ENCODE measurements at places on chromosomes 2 and 18.
A peak's percentile ranks its signal among the peaks of the same experiment; 100 is the strongest.

- no peak for DNase-seq
Observed at GRCh38 chr2:156046900-156047299, 285.6 kb downstream of the NR4A2 start.

GRCh38 chr2:192775011-192775410, 580.3 kb upstream of the TMEFF2 start:
- no peak for DNase-seq

GRCh38 chr2:20612925-20613916, 37.7 kb downstream of the HS1BP3 start:
- DNase-seq, result no peak

GRCh38 chr2:57758686-57759085, 287.9 kb upstream of the VRK2 start:
- DNase-seq, result no peak

DNA sequence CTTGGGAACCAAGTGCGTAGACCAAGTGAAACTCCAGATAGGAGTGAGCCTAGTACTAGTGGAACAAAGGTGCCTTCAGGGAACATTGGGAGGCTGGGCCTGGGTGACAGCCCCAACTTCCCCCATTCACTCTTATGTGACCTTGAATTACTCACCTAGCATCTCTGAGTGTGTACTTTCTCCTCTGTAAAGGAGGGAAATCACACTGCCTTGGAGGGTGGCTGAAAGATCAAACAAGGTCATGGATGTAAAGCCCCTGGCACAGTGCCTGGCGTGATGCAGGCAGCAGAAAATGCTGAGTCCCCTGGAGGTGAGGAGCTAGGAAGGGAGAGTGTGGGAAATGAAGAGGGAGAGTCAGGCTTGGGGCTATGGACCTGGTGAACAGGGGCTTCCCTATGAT, 45.9 kb downstream of the MARCO start:
- no peak for DNase-seq

GRCh38 chr2:50895041-50895440, 136.9 kb downstream of the NRXN1 start:
- no peak for DNase-seq

DNA sequence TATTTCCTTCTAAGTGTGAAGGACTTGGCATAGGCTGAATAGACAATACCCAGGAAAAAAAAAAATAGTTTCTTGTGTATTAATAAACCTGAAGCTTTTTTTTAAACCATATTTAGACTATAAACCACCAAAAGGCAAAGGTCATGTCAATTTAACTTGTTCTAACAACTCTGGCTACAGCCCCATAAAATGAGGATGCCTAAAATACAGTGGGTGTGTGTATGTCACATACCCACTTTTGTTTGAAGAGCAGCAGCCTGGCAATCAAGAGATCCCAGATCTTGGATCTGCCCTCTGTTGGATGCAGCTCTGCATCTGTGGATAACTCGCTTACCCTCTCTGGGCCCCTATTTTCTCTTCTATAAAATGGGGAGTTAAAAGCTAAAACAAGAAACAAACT, 65.4 kb downstream of the SATB2 start:
- no peak for DNase-seq

- no peak for DNase-seq
Observed at GRCh38 chr2:218908721-218909619, 28.3 kb downstream of the WNT10A start.

GRCh38 chr2:154696810-154697417, 1.6 kb upstream of the KCNJ3 start:
- DNase-seq, result no peak

- no peak for DNase-seq
Observed at GRCh38 chr2:3480352-3481010, 38.9 kb downstream of the ADI1 start.

DNA sequence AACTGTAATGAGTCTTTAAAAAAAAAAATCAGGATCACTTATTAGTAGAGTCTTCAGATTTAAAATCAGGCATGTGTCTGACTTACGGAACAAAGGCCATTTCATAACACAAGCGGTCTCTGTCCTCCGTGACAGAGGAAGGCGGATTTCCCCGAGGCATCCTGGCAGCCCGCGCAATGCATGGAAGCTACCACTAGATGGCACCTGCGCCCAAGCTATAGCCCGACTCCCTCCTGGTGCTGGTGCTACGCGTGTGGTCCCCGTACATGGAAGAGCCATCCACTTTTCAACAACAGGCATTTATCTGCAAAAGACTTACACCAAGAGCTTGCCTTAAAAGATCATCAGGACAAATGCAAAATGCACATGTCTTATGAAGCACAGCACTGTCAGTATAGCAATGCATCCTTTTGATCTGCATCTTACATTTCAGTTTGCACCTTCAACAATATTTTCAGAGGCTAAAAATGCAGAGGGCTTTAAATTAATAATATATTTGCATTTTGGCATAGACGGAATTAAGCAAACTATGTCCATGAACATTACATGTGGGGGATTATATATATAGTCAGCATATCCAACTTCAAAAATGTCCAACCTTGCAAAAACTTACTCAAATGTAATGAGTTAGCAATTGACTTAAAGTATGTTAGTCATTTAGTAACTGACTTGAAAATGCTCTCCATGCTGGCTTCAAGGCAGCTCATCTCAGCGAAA, 96.0 kb downstream of the ZNF516 start:
- DNase-seq, result no peak

DNA sequence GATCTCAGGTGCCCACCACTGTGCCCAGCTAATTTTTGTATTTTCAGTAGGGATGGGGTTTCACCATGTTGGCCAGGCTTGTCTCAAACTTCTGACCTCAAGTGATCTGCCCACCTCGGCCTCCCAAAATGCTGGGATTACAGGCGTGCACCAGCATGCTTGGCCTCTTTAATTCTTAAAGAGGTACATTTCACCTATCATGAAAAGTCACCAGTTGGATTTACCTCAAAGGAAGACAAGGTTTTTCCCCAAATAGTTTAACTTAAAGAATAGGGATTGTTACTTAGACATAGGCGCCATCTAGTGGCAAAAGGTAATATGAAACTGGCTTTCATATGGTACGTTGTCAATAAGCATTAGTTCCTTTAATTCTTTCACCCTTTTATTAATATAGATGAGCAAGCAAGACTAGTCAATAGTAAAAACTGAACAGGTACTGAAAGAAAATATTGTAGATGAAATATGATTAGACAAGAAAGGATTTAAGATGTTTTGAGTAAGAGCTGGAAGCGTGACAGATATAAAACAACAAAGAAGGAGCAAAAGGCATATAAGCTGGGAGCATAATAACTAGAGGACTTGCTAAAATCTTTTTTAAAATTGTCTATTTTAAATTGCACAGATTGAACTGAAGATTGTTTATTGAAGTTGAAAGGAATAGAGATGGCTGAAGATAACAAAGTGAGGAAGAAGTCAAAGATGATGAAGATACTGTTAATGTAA, 35.0 kb upstream of the PSMD14 start:
- no peak for DNase-seq

DNA sequence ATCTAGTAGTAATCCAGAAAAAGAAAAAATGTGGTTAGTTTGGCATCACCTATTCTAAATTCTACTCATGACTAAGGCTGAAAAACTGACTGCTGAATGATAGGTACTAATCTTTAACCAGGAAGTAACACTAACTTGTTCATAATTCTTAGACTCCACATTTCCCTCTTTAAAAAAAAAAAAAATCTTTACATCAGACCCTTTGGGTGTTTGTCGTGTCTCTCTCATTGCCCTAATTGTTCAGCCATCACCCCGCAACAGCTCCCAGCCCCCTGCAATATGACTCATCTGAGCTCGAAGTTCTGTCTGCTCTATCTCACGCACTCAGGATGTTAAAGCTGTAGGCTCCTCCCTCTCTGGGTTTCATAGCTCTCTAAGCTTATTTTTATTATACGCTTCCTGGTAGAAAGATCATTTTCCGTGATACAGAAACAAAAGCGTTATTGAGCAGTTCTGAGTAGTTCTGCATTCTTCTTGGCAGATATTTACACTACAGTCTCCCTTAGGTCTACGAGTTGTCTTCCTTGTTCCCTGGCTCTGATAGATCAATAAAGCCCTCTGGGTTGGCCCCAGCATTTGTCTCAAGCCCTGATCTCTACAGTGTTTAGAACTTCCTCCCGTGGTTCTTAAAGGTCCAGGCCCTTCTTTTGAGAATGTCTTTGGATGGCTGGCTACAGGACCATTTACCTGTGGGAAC, 95.6 kb downstream of the TNFRSF11A start:
- peak; percentile 37 for DNase-seq

DNA sequence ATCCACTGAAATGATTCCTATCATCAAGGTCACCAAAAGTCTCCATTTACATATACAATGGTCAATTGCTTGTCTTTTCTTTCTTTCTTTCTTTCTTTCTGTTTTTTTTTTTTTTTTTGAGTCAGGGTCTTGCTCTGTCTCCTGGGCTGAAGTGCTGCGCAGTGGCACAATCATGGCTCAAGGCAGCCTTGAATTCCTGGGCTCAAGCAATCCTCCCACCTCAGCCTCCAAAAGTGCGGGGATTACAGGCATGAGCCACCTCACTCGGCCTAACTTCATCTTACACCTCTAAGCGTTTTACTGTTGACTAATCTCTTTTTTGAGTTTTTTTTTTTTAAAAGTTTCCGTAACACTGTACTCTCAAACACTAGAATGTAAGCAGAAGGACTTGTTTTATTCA, 867 bp downstream of the SF3B6 start:
- DNase-seq, result no peak

DNA sequence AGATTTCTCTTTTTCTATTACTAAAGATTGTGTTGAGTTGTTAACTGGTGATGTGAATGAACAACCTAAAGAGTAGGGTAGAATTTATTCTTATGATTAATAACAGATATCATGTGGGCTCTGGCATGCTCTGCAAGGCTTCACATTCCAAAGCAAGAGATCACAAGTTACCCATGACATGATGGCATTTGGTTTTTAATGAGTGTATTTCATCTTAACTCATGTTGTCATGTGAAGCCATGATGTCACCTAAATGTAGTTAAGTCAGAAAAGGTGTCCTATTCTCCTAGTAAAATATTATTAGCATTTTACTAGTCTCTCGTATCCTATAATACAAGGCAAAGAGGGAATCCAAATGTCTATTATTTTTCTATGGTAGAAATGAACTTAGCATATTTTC, 678.0 kb downstream of the ARHGAP15 start:
- no peak for DNase-seq

- DNase-seq, result no peak
Observed at GRCh38 chr2:121329786-121330185, 44.8 kb upstream of the TFCP2L1 start.

DNA sequence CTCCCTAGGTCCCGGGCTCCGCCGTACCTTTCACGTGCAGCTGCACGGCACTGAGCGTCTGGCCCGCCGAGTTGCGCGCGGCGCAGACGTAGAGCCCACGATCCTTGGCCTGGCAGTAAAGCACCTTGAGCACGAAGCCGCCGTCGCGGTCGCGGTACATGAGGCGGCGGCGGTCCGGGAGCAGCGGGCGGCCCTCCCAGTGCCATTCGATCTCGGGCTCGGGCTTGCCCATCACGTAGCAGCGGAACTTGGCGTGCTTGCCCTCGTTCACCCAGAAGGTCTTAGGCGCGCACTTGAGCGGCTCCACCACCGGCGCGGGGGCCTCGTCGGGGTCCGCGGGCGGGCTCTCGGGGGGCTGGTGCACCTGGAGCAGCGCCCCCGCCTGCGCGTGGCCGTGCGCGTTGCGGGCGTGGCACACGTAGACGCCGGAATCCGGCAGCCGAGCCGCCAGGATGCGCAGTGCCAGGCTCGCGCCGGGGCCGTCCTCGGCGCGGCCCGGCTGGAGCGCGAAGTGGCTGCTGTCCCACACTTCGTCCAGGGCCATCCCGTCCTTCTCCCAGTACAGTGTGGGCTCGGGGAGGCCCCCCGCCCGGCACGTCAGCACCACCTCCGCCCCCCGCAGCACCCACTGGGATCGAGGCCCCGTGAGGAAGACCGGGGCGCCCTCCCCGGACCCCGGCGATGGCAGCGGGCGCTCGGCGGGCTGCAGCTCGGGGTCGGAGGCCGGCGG, 980 bp downstream of the OBSL1 start:
- DNase-seq, result no peak

DNA sequence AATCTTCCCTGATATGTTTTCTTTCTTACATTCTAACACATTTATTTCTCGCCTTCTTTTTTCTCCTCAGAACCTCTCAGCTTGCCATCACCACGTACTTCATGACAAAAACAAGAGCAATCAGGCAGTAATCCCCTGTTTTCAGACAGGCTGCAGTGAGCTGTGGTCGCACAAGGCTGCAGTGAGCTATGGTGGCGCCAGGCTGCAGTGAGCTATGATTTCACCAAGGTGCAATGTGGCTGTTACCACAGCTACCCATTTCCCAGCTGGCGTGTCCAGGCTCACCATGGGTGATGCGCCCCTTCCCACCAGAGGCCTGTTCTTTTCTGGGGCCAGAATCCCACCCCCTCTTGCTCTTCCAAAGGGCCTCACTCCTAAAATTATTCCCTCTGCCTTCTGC, 25.8 kb downstream of the TCF23 start:
- no peak for DNase-seq

GRCh38 chr2:132441051-132441450, 24.4 kb downstream of the GPR39 start:
- no peak for DNase-seq

- DNase-seq, result no peak
Observed at GRCh38 chr18:58591286-58591685, 37.6 kb downstream of the ALPK2 start.

DNA sequence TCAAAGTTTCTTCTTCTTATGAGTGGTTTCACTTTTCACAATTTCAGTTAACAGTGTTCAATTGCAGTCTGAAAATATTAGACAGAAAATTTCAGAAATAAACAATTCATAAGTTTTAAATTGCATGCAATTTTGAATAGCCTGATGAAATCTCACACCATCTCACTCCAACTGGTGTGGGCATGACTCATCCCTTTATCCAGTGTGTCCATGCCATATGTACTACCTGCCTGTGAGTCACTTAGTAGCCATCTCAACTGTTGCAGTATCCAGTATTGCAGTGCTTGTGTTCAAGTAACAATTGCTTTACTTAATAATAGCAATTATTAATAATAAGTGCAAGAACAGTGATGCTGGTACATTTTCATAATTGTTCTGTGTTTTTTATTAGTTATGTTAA, 1202.5 kb downstream of the DSC3 start:
- DNase-seq, result no peak

DNA sequence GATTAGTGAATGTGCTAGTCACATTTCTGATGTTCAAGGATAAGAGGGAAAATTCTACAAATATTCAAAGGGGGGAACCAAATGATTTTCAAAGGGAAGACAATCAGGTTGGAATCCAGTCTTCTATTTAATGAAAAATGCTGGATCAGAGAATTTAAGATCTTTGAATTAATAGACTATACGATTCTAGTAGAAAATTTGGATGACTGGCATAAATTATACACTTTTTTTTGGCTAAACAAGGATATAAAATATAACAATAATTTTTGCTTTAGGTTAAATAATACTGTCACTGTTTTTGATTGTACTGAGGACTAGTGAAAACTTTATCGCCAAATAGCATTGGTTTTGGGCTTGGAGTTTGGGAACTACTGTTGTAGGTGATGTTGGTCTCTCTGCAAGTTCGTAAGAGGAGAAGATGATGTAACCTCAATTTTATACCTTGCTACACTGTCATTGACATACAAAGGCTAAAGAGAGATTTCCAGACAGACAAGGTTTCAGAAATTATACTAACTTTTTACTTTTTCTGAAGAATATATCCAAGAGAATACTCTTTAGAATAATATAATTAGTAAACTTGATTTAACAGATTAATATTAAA, 51.3 kb downstream of the NCOA1 start:
- DNase-seq, result no peak

- no peak for DNase-seq
Observed at GRCh38 chr2:98479959-98480524, 35.4 kb downstream of the INPP4A start.
